Activated T-cell treated with anti-CD3 and anti-CD28 coated beads for 4 hours (primary cell): ENCODE measurements at places on chromosomes 12 and 14.

DNA sequence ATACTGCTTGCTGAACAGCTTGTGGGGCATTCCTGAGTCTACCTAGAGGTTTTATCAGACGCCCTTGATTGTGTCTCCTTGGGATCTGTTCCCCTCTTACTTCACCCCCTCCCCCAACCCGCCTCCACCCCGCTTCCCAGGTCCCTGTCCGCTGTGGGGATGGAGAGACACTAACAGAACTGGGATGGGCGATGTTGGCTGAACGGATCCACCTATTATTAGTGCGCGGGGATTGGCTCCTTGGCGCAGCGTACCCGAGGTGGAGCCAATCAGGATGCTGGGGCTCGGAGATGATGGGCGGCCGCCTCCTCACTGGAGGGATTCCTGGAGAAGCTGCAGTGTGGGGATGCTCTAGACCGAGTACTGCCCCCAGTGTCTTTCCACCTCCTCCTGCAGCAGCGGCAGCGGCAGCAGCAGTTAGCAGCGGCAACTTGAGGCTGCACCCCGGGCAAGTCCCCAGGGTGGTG lies at the start of gene SYT1:
Gene SYT1 (plus strand): TSS at position 372 of the 467 bp plus-strand sequence.
- no peak for DNase-seq

DNA sequence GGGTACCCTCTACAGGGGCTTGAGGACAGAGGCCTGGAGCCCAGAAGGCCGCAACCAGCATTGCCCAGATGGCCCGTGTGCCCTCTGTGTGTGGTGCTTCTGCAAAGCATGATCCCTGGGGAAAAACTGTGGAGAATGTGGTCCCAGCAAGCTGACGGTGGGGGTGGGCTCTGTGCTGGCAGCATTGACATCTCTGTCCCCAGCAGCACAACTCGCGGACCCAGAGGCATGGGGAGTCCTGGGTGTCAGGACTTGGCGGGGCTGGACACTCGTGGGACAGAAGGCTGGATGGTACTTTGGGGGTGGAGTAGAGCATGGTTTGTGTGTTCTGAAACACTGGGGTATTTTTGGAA lies 4.3 kb downstream of the CLBA1 start:
- no peak for DNase-seq

DNA sequence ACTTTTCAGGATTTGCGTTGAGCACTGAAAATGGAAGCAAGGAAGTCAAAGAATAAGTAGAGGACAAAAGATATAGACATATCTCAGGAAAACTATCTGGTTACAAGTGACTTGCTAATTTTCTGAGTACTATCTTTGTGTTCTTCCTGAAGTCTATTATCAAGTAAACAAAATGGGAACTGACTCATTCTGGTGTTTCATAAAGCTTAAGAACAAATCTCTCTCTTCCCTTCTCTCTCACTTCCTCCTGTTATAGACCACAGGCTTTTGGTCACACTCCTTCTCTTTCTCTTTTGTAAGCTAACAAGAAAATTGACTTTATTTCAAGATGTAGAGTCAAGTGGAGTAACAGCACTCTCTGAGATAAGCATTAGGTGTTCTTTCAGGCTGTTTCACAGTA lies 406.6 kb upstream of the SYT1 start:
- no peak for DNase-seq

GRCh38 chr14:65098586-65098985 lies 3.7 kb downstream of the MAX start:
- no peak for DNase-seq

GRCh38 chr12:5455045-5455444 lies 23.1 kb downstream of the NTF3 start:
- no peak for DNase-seq

GRCh38 chr12:123273166-123273565 lies 1.5 kb upstream of the CDK2AP1 start:
- DNase-seq = no peak

DNA sequence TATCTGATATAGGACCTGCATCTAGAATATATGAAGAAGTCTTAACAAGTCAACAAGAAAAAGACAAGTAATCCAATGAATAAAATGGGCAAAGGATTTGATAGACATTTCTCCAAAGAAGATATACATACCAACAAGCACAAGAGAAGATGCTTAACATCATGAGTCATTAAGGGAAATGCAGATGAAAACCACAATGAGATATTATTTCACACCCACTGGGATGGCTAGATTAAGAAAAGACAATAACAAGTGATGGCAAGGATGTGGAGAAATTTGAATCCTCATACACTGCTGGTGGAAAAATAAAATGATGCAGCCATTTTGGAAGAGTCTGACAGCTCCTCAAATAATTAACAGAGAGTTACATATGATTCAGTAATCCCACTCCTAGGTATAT lies 502.6 kb downstream of the FUT8 start:
- no peak for DNase-seq

DNA sequence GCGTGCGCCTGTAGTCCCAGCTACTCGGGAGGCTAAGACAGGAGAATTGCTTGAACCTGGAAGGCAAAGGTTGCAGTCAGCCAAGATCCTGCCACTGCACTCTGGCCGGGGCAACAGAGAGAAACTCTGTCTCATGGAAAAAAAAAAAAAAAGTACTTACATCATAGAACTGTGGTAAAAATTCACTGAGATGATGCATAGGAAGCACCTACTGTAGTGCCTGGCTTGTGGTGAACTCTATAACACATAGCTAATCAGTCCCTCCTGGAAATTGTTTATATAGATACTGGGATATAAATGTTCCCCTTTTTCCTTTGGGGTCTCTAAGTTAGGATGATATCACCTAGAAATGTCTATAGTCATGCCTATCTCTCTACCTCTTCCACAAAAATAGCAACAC lies 89.7 kb upstream of the CPM start:
- no peak for DNase-seq

DNA sequence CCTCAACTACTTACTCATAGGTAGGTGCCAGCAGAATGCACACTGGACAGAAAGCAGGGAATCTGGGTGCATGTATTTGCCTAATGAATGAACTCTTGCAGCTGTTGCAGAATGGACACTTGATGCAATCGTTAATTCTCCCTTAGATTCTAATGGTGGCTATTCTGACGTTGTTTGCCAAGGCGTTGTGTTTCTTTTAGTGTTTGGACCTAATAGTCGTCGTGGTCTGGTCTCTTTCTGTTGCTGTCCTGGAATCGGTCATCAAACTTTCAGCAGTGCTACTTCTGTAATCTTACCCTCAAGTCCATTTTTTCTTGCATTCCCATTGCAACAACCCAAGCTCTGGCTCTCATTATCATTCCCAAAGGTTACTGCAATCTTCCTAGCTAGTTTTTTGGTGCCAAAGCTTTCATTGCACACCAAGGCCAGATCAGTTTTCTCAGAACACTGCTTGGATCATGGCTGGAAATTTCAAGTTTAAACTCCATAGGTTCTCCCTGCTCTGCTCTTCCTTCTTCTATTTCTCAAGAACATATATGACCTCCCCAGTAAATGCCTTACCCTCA lies 31.3 kb downstream of the BMP4 start:
- no peak for DNase-seq

- no peak for DNase-seq
These were observed 16.0 kb downstream of the ULK1 start for GRCh38 chr12:131910302-131911027.

GRCh38 chr12:128059621-128060370 lies 207.2 kb upstream of the TMEM132C start:
- no peak for DNase-seq

DNA sequence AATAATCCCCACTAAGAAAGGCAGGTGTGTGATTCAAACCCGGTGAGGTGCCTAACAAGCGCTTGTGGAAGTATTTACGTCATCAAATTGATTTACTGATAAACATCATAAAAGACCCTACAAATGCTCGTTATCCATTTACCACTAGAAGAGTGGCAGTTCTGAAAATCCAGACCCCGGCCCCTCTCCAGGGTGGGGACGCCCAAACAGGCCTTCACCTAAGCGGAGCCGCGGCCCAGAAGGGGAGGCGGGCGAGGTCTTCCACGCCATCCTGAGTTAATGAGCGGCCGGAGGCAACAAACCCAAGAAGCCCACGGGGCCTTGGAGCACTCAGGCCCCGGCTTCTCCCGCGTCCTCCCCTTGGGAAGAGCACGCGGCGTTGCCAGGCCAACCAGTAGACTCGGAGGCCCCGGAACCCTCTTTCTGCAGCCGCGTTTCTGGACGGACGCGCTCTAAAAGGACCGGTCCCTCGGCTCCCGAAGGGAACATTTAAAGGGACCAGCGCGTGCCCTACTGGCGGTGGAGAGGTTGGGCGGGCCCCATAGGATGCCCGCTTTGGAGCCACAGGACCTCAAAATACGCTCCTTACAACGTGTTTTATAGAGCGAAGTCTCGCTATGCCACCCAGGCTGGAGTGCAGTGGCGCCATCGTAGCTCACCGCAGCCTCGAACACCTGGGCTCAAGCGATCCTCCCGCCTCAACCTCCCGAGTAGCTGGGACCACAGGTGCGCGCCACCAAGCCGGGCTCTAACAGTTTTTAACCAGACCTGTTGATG lies 3.5 kb downstream of the PTPN21 start:
- peak; percentile 39 for DNase-seq
